ENCODE measurements at places on chromosomes 5 and 9.

GRCh38 chr9:129884220-129885017 lies 49.2 kb downstream of the USP20 start:
- DNase-seq, result no peak

GRCh38 chr9:22216730-22217172 lies 207.6 kb upstream of the CDKN2B start:
- peak; percentile 76 for DNase-seq

- DNase-seq, result peak; percentile 50
Observed at GRCh38 chr5:149133795-149134777, 7.2 kb upstream of the ABLIM3 start.

DNA sequence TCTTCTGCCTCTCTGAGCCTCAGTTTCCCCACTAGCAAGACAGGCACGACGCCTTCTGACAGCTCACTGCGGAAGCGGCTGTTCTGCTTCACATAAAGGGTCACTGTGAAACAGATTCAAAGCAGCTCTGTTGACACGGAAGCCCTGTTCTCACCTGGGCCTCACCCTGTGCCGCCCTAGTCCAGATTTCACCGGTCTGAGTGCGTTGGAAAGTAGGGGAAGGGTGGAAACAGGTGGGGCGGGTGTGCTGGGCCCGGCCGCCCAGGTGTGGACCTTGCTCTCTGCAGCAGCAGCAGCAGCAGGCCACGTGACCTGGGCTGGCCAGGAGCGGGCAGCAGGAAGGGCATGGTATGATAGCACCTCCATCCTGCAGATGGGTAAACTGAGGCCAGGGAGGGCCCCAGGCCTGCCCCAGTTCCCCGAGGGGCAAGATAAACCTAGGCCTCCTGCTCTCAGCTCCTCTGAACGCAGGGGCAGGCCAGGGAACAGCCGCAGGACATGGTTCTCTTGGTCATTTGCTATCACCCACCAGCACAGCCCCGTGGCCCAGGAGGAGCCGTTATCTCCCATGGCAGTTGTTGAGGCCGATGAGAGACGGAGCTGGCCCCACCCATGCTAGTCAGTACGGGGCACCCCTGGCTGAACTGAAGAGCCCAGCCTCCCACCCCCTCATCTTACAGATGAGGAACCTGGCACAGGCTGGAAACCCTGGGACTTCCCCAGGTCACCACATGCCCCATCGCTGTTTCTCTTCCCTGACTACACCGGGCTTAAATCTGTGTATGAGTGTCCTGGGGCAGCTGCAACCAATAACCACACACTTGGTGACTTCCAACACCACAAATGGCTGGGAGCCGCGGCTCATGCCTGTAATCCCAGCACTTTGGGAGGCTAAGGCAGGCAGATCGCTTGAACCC lies 12.1 kb downstream of the PTGES2 start:
- no peak for DNase-seq

DNA sequence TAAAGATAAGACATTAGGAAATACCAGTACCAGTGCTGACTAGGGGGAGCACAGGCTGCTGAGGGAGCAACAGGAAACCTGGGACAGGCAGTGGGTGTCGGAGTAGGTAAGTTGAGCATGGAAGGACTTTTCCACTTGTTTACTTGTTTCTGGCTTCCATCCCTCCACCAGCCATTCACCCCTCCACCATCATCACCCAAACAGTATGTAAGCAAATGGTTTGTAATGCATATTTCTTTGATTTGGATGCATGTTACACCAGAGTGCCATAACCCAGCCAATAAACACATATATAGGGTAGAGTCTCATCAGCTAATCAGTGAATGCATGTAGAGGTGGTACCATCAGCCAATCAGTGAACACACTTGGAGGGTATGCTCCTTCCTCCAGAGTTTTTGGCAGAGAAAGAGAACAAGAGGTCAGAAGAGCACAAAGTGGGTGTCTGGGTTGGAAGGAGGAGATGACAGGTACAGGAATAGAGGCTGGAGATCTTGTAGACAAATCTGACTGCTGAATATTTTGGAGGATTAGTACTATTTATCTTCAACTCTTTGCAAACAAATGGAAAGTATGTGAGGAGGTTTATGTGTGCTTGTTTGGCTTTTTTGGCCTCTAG lies 37.7 kb upstream of the PDE8B start:
- DNase-seq, result no peak

DNA sequence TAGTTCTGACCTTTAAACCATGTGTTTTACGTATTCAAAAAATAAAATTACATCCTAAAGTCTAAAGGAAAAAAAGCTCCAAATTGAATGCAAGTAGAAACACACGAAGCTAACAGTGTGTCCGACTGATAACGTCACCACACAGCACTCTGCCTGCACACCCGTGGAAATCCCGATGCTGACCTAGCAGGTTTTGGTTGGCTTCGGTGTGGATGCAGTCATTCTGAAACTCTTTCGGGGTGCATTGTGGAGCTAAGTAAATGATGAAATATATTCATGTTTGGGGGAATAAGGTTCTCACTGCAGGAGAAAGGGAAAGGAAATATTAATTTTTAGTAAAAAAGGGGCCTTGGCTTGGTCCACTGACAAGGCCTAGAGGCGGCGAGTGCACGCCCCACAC lies 2.0 kb downstream of the RASGEF1C start:
- no peak for DNase-seq

DNA sequence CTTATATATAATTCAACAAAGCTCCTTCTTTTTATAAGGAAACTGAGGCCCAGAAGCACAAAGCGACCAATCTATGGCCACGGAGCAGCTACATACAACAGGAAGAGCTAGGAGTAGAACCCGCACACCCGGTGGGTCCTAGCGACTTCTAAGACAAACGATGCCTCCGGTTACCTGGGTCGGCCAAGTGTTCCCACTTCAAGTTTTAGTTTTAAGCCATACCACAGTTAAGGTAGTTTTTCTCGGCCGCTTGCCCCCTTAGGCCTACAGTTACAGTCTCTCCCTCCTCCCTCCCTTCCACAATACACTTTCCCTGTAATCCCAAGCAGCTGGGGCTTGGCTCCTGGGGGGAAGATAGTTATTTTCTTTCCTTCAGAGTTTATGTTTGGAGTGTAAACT lies 533 bp downstream of the SREK1IP1 start:
- DNase-seq, result no peak

DNA sequence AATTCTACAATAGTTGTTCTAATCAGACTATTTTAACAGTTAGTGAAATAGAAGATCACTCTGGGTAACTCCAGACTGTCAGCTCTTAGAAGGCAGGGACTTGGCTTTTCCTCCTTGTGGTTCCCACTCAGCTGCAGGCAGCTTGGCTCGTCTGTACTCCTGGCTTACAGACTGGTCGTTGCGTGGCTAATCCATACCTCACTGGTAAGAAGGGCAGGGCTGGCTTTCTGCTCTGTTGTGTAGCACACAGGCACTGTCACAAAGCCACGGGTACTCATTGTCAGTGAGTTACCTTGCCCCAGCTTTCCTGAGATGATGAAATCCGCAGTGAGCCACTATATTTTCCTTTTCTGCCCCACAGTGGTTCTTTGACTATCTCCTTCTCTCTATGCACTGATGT lies 1.8 kb upstream of the PRLR start:
- DNase-seq, result no peak

GRCh38 chr5:9516591-9516990 lies 29.3 kb downstream of the SEMA5A start:
- DNase-seq, result no peak

DNA sequence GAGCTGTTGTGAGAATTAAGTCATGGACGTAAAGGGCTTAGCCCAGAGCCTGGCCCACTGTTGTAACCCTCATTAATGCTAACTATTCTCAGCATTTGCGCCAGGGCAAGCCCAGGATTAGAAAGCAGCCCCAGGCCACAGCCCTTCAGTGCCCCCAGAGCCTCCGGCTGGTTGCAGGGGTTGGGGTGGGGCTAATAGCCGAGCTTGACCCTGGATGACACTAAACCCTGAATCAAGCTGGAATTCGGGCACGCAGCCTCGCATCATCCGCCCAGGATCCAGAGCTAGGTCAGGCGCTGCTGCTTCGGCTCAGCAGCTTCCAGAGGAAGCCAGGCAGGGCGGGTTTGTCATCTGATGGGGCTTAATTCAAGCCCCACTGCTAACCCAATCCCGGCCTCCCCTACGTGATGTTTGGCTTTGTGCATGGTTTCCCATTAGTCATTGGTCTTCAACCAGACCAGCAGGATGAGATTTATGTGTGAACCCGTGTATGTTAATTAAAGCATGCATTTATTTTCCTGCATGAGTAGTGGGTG lies 1.2 kb upstream of the MEGF9 start:
- no peak for DNase-seq

DNA sequence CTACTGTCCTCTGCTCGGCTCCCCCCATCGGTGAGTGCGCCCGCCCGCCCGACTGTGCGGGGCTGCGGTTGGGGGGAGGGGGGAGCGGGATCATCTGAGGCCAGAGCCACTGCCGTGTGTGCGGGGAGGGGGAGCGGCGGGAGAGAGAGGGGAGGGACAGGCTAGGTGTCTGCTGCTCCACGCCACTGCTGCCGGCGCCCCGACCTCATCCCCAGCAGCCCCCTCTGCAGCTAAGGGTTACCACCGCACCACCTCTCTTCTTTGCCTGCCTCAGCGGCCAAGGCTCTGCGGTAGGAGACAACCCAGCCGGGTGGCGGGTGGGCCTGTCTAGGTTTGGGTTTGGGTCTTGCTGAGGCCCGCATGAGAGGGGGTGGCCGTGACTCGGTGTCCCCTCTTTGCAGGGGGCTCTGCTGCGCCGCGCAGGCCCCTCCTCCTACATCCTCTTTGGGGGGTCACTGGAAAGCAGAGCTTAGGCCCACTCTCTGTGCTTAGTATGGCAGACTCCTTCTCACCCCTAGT lies 670 bp upstream of the PURA start:
- no peak for DNase-seq

DNA sequence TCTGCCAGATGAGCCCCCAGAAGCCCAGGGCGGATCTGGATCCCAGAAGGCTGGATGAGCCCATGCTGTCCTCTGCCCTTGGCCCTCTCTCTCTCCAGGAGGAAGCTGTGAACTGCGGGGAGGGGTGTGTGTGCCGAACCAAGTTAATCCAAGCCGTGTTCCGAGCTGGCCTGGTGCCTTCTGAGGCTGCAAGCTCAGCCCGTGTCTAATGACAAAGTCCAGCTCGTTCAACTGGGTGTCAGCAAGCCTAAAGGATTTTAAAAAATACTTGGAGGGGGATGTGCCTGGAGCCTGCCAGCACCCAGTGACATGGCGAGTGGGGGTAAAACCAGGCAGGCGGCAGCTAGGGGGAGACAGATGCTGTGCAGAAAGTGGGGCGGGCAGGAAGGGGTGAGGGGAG lies 8.0 kb downstream of the STC2 start:
- no peak for DNase-seq

DNA sequence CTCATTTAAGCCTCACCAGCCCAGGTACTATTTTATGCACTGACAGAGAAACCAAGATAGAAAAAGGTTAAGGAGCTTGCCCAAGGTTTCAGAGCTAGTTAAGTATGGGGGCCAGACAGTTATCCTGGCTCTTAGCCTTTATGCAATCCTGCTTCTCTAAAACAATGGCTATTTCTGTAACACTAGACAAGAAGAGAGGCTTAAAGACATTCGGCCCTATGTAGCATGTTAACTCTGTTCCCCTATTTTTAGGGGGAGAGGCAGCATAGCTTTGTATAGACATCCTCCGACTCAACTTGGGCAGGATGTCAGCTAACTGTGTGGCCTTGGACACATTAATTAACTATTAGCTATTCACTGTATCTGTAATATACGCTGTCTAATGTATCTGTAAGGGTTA lies 54.6 kb downstream of the LHFPL2 start:
- DNase-seq, result no peak

DNA sequence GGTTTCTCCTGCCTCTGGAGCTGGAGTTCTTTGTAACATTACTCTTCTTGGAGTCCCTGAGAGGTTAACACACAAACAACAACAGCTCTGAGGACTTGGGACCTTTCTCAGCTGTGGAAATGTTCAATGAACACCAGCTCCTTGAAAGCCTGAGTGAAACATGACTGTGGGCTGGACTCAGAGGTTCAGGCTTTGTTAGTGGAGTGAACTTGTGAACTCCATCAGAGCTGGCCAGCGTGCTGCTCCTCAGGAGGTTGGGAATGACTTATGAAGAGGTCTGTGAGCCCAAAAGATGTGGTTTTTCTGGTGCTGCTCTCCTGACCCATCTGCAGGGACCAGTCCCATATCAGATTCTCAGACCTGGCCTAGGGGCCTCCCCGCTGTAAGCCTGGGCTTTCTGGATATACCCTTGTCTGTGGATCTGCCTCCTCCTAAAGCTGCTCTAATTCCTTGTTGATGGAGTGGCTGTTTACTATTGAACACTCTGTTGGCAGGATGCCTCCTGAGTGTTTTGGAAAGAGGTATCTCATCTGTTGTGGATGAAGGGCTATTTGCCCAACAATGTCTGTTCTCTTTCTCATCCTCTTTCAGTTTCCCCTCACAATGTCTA lies 170.0 kb upstream of the GDNF start:
- no peak for DNase-seq

GRCh38 chr9:111094433-111094924 lies 56.2 kb upstream of the LPAR1 start:
- peak; percentile 50 for DNase-seq
